ENCODE measurements at places on chromosomes 3 and 15.

GRCh38 chr3:39138804-39139415 lies 14.5 kb downstream of the CSRNP1 start:
- no peak for DNase-seq

- DNase-seq: peak; percentile 26
Observed at GRCh38 chr3:87975716-87976115, 83.1 kb downstream of the CGGBP1 start.

- no peak for DNase-seq
Observed at GRCh38 chr3:101852983-101853840, 3.9 kb downstream of the NFKBIZ start.

GRCh38 chr15:38202361-38202760 lies 50.3 kb upstream of the SPRED1 start:
- no peak for DNase-seq

DNA sequence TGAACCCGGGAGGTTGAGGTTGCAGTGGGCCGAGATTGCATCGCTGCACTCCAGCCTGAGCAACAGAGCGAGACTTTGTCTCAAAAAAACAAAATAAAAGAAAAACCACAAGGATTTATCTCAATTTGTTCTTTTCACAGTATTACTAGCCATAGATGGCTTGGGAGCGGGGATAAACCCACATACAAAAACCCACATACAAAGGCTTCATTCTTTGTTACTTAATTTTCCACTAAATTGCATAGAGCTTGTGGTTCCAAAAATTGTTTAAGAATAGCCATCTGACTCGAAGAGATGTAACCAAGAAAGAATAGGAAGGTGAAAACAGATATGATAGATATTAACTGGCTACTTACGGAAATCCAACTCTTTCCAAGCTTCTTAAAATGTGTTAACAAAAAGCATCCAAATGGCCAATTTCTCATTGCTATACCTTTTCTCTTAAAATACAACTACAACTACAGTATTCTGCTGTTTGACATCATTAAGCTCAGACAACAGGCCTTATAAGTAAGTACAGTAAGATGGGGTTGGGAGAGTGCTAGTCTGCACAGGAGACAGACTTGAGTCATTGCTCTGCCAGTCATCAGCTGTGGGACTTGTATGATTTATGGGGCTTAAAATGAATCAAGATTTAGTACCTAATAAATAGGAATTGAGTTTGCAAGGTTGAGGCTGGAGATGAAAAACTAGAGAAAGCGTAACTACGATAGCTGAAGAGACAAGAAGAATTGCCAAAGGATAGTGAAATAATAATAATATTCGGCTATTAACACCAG lies 96.6 kb upstream of the PLXND1 start:
- DNase-seq: no peak

- no peak for DNase-seq
Observed at GRCh38 chr3:187021748-187022402, 91.5 kb downstream of the ST6GAL1 start.

GRCh38 chr3:195073866-195074860 lies 196.8 kb downstream of the XXYLT1 start:
- no peak for DNase-seq

DNA sequence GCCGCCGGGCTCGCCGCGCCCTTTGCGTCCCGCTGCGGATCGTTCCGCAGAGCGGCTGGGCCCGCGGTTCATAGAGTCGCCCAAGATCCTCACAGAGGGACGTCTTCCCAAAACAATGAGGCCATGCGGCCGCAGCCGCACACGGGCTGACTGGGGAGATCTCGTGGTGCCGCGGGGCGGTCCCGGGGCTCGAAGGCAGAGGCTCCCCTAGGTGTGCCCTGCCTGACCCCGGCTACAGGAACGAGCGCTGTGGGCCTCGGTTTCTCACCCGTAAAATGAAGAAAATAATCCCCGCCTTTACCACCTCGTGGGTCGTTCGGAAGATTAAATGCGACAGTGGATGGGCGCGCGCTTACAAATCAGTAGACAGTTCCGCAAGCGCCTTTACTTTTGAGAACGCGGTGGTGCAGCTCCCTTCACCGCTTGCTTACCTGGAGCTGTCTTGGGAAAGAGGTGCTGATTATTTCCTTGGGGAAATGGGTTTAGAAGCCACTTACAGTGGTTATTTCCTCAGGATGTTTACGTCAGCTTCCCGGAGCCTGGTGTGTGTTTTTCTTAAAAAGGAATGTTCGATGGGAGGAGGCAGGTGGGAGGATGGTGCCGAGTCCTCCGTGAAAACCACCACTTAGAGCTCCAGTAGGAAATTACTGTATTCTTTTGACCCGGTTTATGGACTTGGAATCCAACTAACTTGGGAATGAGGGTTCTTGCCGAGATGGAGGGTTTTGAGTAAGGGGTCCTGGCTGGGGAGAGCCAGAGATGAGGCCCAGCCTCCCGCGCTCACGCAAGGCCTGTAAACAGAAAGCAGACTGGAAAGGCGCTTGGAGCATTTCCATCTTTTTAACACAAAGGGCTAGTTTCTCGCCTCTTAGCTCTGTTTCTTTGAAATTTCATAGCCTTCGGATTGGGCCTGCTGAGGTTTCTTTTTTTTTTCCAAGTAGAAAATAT lies 1.9 kb upstream of the MEX3B start:
- DNase-seq: no peak

DNA sequence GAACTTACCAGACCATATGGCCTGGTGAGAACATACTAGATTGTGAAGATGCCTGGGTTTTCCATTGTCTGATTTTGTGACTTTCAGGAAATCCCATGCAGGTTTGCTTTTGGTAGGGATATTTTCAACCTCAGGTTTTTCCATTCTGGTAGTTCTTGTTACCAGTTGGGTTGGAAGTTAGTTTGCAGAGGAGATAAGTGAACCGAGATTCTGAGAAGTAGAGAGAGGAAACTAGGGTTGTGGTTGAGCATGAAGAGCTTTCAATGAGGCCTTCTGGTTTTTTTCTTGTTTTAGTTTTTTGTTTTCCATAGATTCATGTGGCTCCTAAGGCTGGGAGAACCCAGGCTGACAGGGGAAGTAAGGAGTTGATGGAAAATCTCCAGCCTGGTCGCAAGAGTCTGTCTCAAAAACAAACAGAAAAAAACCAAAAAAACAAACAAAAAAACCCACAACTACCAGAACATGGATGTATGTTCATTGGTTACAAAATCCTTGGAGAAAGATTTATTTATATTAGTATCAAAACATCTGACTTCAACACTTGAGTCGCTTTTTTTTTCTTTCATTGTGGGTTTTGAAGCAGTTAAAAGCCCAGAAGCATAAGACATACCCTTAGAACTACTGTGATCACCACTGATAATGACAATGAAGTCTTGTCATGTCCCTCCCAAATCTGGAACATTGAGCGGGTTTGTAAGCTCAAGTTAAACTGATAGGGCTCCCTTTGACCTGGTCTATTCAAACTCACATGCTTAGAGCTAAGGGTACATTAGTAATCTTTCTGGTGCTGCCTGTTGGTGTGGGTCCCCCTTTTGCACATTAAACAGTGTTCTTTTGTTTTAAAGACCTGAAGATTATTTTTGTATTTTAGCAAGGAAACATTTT lies 3.2 kb downstream of the GPR171 start:
- DNase-seq: no peak

DNA sequence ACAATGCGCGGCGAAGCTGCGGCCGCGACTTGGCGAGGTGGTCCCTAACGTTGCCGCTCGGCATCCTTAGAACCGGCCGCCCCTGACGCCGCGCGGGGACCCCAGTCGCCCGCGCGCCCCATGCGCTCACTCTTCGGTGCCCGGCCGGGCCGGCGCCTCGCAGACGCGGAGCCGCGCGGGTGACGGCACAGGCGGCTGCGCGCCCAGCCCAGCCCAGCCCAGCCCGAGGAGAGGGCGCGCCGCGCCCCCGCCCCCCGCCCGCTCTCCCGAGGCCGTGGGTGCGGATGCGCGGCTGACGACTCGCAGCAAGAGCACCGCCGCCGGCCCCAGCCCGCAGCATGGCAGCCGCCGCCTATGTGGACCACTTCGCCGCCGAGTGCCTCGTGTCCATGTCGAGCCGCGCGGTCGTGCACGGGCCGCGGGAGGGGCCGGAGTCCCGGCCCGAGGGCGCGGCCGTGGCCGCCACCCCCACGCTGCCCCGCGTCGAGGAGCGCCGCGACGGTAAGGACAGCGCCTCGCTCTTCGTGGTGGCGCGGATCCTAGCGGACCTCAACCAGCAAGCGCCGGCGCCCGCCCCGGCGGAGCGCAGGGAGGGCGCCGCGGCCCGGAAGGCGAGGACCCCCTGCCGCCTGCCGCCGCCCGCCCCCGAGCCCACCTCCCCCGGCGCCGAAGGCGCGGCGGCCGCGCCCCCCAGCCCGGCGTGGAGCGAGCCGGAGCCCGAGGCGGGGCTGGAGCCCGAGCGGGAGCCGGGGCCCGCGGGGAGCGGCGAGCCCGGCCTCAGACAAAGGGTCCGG lies 437 bp downstream of the KLF13 start:
- no peak for DNase-seq

- no peak for DNase-seq
Observed at GRCh38 chr3:20637729-20638128, 451.7 kb upstream of the SGO1 start.

DNA sequence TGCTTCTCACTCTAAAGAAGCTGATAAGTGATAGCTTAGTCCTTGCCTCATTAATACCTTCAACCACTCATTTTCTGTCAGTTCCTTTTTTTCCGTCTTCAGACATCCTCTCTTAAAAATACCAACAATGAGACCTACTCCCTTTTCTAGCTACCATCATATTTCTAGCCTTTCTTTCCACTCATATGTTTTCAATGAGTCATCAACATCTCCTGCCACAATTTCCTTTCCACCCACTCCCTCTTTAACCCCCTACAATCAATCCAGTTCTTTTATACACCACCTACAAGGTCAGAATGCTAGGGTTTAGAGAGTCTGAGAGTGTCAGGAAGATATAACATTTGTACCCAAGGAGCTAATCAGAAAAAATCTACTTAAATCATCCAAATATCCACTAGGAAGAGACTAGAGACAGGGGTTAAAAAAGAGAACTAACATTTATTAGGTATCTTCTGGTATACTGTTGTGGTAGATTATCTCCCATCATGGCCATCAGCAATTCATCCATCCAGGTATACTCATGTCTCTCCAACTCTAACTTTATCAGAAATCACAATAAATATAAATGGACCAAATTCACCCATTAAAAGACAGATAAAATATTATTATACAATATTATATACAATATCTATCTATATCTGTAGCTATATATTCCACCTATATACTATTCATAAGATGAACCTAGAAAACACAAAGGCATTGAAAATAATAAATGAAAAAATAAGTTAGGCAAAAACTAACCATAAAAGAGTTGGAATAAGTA lies 42.5 kb downstream of the MYLK start:
- no peak for DNase-seq

DNA sequence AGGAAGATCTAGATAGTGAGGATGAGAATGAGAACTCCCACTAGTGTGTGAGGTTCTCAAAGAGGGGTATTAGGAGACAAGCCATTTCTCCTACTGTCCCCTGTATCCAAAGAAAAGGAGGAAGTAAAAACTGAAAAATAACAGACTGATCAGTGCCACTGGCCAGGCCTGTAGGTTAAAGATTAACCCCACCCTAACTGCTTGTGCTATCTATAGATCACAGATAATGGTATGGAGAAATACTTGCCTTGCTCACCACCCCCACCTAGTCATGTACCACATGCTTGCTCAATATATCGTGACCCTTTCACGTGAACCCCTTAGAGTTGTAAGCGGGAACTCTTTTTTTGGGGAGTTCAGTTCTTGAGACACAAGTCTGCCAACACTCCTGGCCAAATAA lies 519.7 kb upstream of the FRG2C start:
- DNase-seq: no peak

DNA sequence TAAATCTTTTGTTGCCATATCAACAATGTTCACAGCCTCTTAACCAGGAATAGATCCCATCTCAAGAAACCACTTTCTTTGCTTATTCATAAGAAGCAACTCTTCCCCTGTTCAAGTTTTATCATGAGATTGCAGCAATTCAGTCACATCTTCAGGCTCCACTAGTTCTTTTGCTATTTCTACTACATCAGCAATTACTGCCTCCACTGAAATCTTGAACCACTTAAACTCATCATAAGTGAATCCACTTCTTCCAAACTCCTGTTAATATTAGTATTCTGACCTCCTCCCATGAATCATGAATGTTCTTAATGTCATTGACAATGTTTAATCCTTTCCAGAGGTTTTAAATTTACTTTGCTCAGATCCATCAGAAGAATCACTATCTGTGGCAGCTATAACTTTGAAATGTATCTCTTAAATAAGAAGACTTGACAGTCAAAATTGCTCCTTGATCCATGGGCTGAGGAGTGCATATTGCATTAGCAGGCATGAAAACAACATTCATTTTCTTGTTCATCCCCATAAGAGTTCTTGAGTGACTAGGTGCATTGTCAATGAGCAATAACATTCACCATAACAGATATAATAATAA lies 205.9 kb downstream of the DTWD1 start:
- no peak for DNase-seq

DNA sequence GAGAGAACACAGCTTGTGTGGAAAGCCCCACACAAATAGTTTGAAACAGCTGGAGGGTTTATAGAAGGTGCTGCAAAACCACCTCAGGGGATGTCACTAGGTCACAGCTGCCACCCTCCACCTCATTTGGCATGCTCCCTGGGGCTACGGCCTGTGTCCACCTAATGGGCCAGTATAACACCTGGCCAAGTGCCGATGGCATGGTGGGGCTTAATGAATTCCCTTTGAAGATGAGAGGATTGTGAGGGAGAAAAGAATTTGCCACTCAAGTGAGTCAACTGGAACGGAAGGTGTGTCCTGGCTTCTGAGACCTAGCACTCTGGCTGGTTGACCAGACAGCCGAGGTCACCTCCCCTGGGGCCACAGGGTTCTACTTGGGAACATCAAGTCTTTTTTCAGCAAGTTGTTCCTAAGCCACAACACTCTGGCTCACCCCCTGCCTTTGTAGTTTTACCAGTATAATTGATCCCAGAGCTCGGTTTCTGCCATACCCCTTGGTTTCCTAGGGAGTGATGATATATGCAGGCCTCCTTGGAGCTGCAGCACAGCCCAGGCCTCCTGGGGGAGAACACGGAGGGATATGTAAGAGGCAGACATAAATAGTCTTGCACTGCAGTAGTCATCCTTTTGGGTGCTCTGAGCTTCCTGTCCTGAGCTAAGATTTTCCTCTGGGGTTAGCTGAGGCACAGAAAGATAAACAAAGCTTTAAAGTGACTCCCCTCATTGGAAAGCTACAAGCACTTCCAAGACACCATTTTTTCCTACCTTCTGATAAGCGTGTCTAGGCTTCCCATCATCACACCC lies 178.2 kb upstream of the LPP start:
- no peak for DNase-seq

GRCh38 chr15:89907289-89907688 lies 5.5 kb downstream of the ARPIN start:
- no peak for DNase-seq

- no peak for DNase-seq
Observed at GRCh38 chr3:87793337-87793877, 265.4 kb downstream of the CGGBP1 start.

DNA sequence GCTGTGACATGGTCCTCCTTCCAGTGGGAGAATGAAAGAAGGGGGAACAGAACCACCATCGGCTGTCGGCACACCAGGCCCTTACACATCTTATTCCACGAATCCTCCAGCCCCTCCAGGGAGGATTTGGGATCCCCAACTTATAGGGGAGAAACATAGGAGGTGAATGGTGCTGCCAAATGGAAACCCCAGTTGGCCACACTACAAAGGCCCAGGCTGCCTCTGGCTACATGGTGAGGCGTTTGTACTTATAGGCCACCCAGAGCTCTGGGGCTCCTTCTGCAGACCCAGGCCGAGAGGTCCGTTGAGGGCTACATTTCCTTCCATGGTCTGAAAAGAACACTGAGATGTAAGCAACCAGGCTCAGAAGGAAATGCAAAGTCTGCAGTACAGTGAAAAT lies 12.0 kb downstream of the AMOTL2 start:
- no peak for DNase-seq
